Vagina (tissue), 2 donors: ENCODE measurements at places on chromosomes 16 and 17. TPM values are rescaled to one million over a fixed set of nuclear protein-coding genes. Genes with fewer than 3 reads are reported as not detected.

- no peak for DNase-seq
Measured at GRCh38 chr17:32627239-32627996, 140.6 kb downstream of the CDK5R1 start.

GRCh38 chr17:15261258-15261801, 3.8 kb downstream of the PMP22 start:
- no peak for DNase-seq

DNA sequence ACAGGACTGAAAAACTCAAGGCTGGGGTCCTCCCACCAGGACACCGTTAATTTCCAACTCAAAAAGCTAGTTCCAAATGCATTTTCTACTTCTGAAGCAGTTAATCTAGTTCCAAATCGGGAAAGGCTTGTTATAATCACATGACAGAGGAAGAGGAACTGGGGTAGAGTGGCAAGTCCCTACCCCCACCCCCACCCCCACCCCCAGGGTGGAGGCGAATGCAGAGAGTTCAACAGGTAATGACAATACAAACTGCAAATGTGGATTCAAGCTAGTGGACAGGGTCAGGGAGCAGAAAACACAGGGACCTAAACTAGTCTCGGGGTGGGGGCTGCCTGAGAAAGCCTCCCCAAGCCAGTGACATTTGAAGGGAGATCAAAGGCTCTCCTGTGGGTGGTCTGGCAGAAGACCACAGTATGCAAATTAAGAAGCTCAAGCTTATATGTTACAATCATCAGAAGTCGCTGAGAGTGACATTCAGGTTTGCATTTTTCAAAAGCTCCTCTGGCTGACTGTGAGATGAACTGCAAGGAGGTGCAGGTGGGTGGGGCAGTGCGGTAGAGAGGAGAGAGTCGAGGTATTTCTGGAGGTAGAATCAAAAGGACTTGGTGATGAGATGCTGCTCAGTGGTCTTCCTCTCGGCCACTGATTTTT, 56.4 kb upstream of the SLC25A19 start:
- DNase-seq = no peak

GRCh38 chr17:77881545-77881944, 77.0 kb upstream of the TNRC6C start:
- no peak for DNase-seq

Gene TEDC2
- total RNA-seq = 2.5 TPM

- no peak for DNase-seq
Measured at GRCh38 chr17:80287806-80288567, 27.3 kb downstream of the RNF213 start.

Gene KRT27
- total RNA-seq = not detected

GRCh38 chr16:4215106-4215505, 26.8 kb downstream of the SRL start:
- DNase-seq = no peak

DNA sequence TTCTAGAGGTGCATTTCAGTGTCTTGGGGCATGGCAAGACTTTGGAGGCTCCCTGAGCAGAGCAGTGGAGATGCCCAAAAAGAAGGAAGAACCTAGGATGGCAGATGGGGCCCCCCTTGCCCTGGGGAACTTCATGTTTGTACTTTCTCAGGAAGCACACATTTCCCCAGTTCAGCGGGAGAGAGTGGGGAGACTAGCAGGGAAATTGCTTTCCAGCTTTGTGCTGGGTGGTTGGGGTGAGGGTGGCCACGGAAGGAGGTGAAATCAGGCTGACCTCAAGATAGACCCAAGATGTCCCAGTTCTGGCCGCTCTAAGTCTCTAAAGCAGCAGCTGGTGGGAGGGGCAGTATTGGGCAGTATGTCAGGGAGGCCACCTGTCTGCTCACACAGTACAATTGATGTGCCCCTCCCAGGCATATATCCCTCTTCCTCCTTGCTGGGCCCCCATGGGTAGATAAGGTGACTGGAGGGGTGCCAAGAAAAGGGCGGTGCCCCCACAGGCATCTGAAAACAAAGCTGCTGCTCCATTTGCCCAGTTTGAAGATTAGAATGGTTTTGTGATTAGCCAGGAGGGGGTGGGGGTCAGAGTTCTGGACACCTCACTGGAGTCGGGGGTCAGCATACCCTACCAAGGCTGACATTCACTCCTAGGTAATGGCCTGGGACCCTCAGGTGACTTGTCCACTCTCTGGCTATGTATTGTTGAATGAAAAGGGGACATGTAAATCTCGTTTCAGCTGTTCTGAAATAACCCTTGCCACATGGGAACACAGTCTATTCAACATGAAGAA, 17.1 kb upstream of the NAGLU start:
- DNase-seq = no peak

Gene HNF1B
- not detected for total RNA-seq

GRCh38 chr16:57536306-57537193, at the start of gene CCDC102A:
TSS of gene CCDC102A (minus strand) at chr16:57536571. CDS start at chr16:57529177, 7,394 bp downstream.
- peak; percentile 89 for DNase-seq

GRCh38 chr17:27631897-27632725, 1.1 kb downstream of the LGALS9 start:
- no peak for DNase-seq

GRCh38 chr17:71467719-71468118, 653.1 kb upstream of the SOX9 start:
- no peak for DNase-seq

GRCh38 chr17:81367171-81367570, 28.1 kb upstream of the BAHCC1 start:
- DNase-seq = no peak

Gene PRSS53
- 2.0 TPM for total RNA-seq

GRCh38 chr16:69775563-69775962, 13.4 kb downstream of the WWP2 start:
- no peak for DNase-seq

GRCh38 chr17:27918498-27918897, 25.3 kb upstream of the LYRM9 start:
- DNase-seq = no peak

- DNase-seq = peak; percentile 46
Measured at GRCh38 chr16:80323187-80323807, 217.5 kb upstream of the DYNLRB2 start.

GRCh38 chr17:80853076-80853475, 138.6 kb upstream of the CHMP6 start:
- DNase-seq = no peak

DNA sequence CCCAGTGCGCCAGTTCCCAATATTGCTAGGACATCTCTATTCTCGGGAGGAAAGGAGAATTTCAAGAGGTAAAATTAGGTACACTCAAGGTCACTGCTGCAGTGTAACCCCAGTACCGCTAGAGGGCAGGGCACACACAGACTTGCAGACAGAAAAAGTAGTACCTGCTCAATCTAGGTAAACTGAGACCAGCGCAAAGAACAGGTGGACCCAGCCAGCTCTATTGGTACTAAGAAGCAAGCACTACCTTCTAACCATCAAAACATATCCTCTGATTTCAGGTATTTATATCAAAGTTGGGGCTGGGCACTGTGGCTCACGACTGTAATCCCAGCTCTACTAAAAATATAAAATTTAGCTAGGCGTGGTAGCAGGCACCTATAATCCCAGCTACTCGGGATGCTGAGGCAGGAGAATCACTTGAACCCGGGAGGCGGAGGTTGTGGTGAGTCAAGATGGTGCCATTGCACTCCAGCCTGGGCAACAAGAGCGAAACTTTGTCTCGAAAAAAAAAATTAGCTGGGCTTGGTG, 3.6 kb upstream of the WDR81 start:
- no peak for DNase-seq
